Omental fat pad (tissue), 4 donors: ENCODE measurements at places on chromosomes 4 and X.
A peak's percentile ranks its signal among the peaks of the same experiment; 100 is the strongest.

GRCh38 chr4:31692399-31692940, 972.3 kb downstream of the PCDH7 start:
- DNase-seq: no peak

GRCh38 chrX:133983974-133984845, 1.2 kb downstream of the GPC3 start:
- no peak for DNase-seq

- no peak for DNase-seq
Observed at GRCh38 chr4:124178449-124179021, 534.0 kb downstream of the ANKRD50 start.

- DNase-seq: no peak
Observed at GRCh38 chr4:156362581-156362980, 408.9 kb upstream of the CTSO start.

DNA sequence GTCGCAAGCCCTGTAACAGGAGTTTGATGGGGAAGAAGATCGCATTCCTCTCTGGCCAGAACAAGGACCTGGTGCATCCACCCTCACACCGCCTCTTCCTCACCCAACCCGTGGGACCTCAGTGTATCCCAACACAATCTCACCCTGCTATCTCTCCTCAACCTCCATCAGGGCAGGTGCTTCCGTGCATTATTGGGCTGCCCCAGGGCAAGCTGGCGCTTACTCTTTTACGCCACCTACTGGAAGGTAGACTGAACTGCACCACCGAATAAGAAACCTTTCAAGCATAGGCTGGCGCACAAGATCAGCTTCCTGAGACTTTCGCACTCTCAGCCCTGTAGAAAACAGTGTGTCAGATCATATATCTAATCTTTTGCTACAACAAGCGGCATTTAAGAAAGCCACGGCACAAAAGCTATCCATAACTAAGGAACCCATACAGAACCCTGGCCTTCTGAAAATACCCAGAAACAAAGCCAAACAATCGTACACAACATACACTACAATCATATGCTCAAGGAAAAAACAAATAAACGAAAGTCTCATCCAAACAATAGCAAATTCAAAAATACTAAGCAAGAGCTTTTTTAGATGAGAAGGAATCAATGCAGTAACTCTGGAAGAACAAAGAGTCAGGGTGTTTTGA, 209.3 kb downstream of the UGT8 start:
- DNase-seq: no peak

GRCh38 chr4:109816082-109816442, 500 bp downstream of the GAR1 start:
- no peak for DNase-seq

- peak; percentile 84 for DNase-seq
Observed at GRCh38 chrX:154534526-154535322, 11.9 kb downstream of the G6PD start.

GRCh38 chr4:109657854-109658418, 45.3 kb downstream of the CASP6 start:
- DNase-seq: no peak

GRCh38 chr4:126558596-126558995, 1074.2 kb upstream of the INTU start:
- DNase-seq: no peak

DNA sequence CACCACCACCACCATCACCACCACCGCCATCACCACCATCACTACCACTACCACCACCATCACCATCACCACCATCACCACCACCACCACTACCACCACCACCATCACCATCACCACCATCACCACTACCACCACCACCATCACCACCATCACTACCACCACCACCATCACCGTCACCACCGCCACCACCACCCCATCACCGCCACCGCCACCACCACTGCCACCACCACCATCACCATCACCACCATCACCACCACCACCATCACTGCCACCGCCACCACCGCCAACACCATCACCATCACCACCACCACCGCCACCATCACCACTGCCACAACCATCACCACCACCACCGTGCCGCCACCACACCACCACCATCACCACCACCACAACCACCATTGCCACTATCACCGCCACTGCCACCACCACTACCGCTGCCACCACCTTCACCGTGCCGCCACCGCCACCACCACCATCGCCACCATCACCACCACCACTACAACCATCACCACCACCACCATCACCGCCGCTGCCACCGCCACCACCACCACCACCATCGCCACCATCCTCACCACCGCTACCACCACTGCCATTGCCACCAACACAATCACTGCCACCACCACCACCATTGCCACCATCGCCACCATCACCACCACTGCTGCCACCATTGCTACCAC, 1511.3 kb upstream of the AGA start:
- DNase-seq: no peak

- DNase-seq: no peak
Observed at GRCh38 chrX:51148848-51149247, 183.8 kb upstream of the NUDT10 start.

DNA sequence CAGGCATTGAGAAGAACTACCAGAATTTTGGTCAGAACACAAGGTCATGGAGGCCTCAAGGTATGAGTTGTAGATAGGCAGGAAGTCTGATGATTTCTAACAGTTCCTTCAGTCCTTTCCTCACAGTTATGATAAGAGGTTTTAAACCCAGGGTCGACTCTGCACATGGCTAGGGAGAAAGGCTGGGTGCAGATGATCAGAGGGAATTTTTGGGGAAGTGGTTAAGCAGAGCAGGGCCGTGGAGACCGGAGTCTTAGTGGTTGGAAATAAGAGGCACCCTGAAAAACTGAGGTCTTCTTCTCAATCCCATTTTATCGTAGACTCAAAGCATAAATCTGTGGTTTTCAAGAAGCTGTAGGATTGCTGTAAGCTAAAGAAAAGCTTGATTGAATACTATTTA, 118.5 kb upstream of the ANK2 start:
- no peak for DNase-seq

- no peak for DNase-seq
Observed at GRCh38 chr4:147355847-147356246, 125.0 kb upstream of the EDNRA start.

GRCh38 chr4:116913451-116913850, 171.9 kb downstream of the TRAM1L1 start:
- DNase-seq: no peak

DNA sequence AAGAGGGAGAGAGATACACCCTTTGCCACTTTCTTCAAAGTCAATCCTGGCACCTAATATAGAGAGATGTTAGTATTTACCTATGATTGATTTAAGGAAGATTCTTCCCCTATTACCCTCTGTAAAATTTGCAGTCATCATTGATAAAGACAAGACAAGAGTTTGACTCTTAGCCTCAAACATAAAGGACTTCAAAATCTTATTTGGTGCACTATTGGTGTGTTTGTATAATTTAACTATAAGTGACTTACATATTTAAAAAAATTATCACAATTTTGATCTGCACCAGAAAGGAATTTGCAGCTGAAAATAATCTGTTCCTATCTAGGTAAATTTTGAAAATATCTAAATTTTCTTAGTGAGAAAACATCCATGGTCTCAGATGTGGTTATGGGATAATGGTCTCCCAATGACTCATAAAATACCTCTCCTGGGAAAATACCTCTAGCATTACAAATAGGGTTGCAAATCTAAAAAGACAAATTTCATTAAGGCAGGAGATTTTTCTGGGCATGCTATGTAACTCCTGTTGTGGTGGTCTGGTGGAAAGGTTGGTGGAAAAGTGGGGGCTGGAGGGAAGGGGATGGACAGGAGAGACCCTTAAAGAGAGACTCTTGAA, 173.6 kb upstream of the MED14 start:
- DNase-seq: no peak

- no peak for DNase-seq
Observed at GRCh38 chr4:24794480-24794879, 893 bp upstream of the SOD3 start.

DNA sequence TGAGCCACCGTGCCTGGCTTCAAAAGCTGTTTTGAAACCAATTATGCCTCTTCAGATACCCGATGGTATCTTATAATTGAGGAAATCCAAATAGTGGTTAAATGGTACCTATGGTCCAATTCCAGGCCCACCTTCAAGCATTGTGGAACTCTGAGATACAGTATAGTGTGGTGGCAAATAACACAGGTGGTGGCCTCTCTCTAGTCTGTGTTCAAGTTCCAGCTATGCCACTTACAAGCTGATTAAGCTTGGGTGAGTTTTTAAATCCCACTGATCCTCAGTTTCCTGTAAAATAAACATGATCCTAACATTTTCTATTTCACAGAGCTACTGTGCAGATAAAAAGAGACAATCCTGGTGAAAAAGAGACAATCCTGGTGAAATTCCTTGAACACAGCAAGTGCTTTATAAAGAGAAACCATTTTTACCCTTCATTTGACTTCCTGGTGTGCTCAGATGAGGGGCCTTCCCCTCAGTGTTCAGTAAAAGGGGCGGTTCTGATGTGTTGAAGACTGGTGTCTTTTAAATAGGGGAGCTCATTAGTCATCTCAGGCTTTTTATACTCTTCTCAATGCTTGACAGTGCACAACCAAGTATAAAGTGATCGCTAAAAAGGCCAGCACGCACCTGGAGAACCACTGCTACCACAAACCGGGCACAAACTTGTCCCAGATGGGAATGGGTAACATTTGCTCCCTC, 30.8 kb upstream of the CD40LG start:
- DNase-seq: no peak

DNA sequence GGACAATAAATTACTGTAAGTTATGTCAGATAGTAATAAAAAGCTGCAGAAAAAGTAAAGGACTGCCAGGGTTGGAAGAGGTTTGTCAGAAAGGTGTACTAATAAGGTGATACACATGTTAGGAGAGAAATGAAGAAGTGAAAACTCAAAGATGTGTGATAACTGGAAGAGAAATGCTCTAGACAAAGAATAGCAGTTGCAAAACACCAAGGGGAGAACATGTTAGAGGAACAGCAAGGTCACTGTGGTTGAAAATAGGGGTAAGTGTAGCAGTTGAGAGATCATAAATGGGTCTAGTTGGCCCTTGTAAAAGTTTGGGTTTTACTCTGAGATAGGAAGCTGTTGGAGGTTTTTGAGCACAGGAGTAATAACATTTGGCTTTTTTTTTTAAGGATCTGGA, 46.9 kb downstream of the HSPA4L start:
- no peak for DNase-seq

- DNase-seq: no peak
Observed at GRCh38 chr4:36709991-36710390, 428.6 kb downstream of the DTHD1 start.

DNA sequence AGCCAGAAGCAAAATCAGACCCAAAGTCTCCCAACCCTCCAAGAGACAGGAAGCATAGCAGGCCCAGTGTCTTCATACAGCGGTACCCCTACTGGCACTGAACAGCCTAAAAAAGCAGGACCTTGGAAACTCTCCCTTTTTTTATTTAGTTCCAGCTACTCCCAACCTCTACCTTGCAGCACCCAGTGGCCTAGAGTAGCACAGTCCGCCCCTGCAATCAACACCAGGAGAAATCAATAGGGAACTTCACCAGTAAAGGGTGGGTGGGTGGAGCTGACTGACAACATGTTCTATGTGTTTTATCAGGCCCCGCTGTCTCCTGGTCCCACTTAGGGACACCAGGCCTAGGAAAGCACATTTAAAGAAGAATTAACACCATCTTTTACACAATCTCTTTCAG, 378.5 kb upstream of the CT83 start:
- no peak for DNase-seq

GRCh38 chrX:42385730-42386129, 392.2 kb downstream of the PPP1R2C start:
- DNase-seq: no peak

DNA sequence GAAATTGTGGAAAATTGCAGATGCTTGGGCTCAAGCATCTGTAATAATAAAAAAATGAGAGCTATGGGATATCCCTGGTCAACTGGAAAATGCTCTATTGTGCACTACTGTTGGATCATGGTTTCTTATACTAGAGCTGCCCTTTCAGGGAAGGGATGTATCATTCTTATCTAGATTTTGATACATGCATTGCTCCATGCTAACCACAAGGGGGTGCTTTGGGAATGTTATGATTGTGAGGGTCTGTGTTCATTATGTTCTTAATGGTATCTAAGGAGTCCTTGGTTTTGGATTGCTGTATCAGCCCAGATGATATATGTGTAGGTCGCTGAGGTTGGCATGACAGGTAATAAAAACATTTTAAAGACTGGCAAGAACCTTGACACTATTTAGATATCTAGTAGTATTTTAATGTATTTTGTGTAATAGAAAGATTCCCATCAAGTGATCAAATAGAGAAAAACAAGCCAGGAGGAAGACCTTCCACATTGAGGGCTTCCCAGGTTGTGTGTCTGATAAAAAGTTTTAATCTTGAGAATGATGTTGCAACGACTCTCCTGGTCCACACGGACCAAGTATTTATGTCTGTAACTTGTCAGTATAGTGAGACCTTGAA, 49.2 kb upstream of the TLR2 start:
- DNase-seq: no peak

- no peak for DNase-seq
Observed at GRCh38 chr4:13244444-13244843, 239.7 kb downstream of the RAB28 start.

GRCh38 chr4:76305971-76306881, at the start of gene STBD1:
TSS of gene STBD1 (plus strand) at chr4:76306733. CDS start at chr4:76306770, 37 bp downstream.
- DNase-seq: no peak

DNA sequence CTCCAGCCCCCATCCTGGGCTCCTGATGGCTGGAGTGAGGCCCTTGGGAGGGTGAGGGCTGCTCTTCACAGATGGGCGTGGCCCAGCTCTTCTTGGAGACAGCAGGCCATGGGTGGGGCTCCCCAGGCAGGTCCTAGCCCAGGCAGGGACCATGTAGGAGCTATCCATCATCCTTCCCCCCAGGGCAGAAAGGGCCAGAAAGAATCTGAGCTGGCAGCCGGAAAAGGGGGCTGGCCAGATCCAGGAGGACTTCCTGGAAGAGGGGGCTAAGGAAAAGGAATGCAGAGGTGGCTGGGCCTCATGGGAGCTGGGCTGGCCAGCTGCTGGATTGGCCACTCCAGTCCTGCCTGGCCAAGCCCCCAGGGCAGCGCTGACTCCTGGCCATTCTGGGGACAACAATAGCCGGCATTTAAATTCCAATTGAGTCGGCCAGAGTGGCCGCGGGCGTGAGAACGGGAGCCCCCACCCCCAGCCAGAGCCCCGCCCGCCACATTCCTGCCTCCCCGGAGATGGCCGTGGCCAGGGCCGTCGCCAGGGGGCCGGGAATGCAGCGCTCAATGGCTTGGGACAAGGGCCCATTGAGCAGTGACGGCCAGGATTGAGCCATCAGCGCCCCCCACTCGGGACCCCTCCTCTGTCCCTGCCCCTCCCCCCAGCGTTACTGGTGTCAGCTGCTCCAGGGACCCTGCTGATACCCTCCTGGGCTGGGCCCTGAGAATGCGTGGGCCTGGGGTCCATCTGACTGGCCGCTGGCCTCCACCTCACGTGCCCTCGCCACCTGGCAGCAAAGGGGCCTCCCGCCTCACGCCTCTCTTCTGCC, 15.1 kb upstream of the FGFR3 start:
- no peak for DNase-seq
